Pons (tissue), 1 donor: ENCODE measurements at places on chromosomes 2 and 18.

GRCh38 chr18:58592223-58593214, 36.4 kb downstream of the ALPK2 start:
- DNase-seq: no peak

- DNase-seq: no peak
Measured at GRCh38 chr2:199812493-199812892, 38.5 kb downstream of the FTCDNL1 start.

DNA sequence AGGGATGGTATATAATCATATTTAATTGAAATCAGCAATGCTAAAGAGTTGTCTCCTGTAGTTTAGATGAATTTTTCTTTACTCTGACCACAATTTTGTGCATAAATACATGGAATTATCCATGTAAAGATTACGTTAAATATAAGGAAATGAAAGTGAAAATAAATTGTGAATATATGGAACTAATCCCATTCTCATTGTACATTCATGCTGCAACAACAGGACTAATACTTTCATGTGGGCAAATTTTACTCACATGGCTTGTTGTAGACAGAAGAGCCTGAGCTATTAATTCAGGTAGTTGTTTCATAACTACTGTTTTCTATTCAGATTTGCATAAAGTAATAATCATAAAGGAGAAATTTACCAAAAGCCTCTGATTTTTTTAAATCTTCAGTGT, 357.8 kb downstream of the ARHGAP15 start:
- DNase-seq: no peak

- no peak for DNase-seq
Measured at GRCh38 chr18:3727274-3727673, 277.3 kb downstream of the TGIF1 start.

GRCh38 chr18:58337285-58337684, 291.6 kb downstream of the ALPK2 start:
- no peak for DNase-seq

DNA sequence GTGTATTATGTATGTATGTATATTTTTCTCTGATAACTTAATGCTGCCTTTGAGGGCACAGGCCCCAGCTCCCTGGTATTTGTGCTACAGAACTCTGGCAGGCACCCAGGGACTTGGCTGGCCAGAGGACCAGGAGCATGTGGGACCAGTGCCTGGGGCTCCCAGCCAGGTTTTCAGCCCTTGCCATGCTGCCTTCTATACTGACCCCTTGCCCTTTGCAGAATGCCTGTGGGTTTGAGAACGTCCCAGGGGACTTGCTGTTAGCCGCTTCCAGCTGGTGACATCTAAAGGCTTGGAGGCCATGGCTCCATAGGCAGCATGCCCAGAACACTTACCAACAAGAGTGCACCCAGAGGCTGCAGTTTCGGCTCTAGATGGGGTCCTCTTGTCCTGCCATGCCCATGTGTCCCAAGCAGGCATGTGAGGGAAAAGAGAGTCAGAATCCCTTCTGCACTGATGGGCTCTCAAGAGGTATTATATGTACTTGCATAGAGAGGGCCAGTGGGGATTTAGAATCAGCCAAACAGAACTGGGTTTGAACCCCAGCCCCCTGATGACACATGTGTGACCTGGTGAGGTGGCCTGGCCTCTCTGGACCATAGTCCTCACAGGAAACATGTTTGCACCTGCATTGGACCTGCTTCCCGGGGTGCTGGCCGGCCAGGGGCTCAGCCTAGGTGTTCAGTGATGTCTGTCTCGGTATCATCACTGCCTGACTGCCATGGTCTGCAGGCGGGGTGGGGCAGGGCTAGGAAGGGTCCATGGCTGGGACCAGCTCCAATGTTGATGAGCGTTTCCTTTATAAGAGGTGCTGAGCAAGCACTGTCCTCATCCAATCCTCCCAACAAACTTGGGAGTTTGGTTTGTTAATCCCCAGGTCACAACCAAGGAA, 119.2 kb upstream of the FHL2 start:
- DNase-seq: peak; percentile 11

DNA sequence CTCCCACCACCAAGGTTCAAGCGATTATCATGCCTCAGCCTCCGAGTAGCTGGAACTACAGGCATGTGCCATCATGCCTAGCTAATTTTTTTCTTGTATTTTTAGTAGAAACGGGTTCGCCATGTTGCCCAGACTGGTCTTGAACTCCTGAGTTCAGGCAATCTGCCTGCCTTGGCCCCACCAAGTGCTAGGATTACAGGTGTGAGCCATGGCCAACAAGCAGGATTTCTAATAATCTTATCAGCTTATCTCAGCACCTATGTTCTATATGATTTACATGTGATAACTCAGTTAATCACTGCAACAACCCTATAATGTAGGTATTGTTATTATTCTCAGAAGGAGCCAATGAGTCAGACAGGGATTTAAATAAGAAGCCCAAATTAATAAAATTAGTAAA, 80.3 kb downstream of the GORASP2 start:
- no peak for DNase-seq

GRCh38 chr2:204353823-204354222, 191.5 kb upstream of the PARD3B start:
- DNase-seq: no peak

GRCh38 chr2:106536490-106536889, 49.3 kb downstream of the CD8B2 start:
- DNase-seq: no peak

DNA sequence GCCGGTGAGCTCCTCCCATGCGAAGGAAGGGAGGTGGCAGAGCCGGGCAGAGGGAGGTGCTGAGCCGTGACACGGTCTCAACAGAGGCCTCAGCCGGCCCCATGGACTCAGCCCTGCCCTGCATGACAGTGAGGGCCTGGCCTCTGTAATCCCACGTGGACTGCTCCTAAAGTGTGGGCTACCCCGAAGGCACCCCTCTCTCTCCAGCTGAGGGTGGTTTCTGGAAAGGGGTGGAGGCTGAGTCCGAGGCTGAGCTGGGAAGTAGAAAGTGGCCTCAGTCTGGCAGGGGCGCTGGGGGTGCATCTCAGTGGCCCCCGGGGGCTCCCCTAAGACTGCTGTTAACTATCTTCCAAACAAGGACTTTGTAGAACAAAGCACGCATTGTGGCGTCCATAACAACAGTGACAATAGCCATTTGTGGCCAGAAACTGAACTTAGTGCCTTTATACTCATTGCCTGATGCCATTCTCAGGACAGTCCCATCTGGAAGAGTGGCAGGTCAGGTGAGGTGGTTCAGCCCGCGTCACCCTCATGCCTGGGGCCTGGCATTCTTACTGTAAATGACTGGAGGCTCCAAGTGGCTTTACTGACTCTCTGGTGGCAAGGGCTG, 192.4 kb downstream of the TWIST2 start:
- peak; percentile 98 for DNase-seq

- peak; percentile 56 for DNase-seq
Measured at GRCh38 chr2:192159736-192160135, 35.0 kb downstream of the TMEFF2 start.

GRCh38 chr18:64806232-64806631, 657.3 kb upstream of the LINC00305 start:
- no peak for DNase-seq

DNA sequence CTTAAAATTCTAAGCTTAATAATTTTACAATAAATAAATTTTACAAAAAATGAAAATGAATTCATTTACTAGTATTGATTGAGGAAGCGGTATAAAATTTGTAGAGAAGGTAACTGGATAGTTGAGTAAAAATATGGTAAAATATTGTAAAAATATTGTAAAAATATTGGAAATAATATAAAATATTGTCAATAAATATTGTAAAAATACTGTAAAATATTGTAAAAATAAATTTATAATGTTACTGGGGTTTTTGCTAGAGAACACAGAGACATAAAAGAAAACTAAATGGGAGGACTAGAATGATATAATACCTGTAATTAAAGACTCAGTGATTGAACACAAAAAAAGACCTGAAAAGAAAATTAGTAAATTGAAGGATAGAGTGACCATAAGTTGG, 546.3 kb upstream of the NETO1 start:
- no peak for DNase-seq

DNA sequence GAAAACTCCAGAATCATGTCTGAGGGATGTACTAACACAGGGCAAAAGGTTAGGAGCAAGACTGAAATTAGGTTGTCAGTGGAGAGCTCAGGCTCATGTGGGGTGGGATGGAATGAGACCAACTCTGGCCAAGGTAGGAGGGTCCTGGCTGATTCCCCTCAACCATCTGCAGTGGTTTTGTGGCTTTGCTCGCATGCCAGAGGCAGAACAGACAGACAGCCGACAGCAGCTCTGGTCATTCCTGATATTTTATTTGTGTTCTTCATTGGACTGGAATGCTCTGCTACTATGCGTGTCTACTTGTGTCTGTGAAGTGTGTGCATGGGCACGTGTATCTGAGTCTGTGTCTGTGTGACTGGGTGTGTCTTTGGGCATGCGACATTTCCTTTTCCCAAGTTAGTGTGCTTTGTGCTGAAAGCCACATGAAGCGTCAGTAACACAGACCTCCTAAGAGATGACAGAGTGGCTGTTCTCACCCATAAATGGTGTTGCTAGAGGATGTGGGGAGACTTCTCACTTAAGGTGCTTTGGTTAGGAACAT, 239.5 kb downstream of the CNTNAP5 start:
- DNase-seq: no peak

DNA sequence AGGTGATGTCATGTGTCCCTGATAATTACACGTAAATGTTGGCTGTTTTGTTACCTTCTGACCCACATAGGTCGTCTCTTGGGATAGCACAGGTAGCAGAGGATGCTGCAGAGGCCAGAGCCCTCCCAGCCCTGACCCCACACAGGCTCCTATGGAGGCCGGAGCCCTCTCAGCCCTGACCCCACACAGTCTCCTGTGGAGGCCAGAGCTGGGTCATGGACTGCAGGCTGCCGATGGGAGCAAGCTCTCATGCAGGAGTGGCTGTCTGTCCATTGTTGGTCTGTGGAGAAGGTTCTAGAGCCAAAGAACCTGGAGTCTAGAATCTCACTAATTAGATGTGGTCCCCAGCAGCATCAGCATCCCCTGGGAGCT, 155.5 kb downstream of the LDLRAD4 start:
- DNase-seq: no peak

GRCh38 chr2:207423886-207424285, 105.9 kb upstream of the CREB1 start:
- no peak for DNase-seq

DNA sequence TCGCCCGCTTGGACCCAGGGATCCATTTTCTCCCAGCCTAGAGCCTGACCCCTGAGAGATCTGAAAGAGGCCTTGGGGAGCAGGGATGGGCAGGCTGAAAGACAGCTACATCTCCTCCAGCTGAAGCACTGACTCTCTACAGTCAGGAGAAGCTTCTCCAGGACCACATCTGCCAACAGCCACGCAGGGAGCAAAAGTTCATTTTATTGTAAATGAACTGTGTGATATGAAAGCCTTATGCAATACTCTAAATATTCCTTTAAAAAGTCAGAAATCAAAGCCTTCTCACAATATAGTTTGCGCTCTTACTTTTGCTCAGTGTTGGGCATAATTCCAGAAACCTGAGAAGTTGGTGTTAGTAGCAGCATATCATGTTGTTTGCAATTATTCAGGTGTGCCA, 428.9 kb upstream of the RAB6C start:
- no peak for DNase-seq

DNA sequence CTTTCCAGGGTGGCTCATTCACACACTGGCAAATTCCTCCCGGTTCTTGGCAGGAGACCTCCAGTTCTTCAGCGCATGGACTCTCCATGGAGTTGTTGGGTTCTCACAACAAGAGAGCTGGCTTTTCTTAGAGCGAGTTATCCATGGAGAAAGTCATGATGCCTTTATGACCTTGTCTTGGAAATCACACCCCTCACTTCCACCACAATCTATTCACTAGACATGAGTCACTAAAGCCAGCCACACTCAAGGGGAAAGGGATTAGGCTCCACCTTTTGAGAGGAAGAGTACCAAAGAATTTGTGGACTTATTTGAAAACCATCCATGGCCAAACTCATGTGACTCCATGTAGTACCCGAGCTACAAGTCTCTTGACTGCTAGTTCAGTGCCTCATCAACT, 160.5 kb downstream of the SETBP1 start:
- no peak for DNase-seq

DNA sequence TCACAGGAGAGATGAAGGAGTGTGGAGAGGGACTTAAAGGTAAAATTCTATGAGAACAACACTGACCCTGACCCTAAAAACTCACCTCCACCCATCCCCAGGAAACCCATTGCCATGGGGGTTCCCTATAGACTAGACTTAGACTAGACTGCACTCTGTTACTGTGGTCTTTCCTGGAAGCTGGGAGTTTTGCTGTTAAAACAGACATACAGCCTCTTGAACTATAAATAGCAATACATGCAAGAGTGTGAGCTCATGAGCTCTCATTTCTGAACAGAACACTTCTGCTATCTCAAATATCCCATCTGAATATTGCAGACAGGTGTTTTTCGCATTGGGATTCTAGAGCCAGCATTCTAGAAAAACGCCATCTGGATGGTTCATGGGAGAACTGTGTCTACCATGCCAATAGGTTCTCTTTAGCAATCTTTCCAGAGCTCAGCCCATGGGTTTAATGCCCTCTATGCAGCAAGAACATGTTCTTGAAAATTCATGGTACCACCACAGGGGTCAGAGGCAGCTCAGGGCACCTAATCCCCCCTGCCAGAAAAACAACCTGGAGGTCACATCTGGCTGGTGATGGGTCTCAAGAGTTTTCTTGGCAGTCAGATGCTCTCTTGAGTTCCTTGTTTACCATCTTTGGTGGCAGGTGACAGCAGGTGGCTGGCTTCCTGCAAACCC, 51.9 kb downstream of the SLC14A2 start:
- DNase-seq: no peak

DNA sequence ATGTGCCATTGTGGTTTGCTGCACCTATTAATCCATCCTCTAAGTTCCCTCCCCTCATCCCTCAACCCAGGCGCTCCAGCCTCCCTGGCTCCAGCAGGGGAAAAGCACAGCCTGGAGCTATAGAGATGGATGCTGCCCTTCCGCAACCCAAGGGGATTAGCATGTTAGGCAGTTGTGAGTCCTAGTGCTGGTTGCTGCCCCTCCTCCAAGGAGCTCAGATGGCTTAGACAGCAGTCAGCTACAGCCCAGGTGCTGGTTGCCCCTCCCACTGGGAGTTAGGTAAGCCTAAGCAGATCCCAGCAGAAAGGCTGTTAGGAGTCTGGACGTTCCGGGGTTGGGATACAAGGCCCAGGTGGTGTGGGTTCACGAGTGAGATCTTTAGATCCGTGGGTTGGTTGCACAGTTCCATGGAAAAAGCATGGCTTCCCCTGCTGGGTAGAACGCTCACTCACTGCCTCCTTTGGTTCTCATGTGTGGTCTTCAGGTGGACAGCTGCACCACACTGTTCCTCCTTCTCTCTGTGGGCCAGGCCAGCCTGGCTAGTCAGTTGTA, 446.1 kb downstream of the ZNF804A start:
- DNase-seq: no peak
